NCI-H1092 treated with DMSO at 0.1 percent for 48 hours (cell line): ENCODE measurements at places on chromosomes 16 and 17.

DNA sequence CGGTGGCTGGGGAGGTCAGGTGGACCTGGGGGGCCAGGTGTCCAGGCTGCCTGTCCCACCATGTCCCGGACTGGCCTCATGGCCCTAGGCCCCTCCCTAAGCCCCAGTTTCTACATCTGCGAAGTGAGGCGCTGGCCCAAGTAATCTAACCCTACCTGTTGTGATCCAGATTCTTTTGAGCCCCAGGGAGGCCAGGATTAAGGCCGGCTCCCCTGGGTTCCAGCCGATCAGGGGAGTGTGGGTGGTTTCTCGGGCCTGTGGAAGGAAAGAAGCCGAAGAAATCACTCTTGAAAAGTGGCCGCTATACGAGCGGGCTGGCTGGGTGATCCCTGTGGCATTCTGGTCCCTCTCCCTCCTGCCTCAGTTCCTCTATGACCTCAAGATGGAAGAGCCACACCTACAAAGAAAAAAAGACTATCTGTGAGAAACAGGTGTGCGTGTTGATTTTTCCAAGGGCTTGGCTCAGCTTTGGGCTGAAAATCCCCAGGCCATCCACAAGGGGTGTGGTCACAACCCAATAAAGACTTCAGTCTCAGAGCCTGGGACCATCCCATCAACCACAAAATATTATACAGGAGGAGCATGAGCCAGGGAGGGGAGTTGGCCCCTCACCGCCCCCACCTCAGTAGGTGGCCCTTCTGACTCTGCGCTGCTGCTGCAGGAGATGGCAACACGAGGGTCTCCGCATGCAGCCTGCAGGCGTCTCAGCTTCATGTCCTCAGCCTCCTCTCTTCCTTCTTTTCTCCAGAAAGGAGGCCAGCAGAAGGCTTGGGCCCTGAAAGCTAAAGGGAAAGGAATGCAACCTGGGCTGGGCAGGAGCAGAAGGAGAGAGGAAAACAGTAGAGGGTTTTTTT, 20.3 kb downstream of the GPR142 start:
- DNase-seq: no peak

DNA sequence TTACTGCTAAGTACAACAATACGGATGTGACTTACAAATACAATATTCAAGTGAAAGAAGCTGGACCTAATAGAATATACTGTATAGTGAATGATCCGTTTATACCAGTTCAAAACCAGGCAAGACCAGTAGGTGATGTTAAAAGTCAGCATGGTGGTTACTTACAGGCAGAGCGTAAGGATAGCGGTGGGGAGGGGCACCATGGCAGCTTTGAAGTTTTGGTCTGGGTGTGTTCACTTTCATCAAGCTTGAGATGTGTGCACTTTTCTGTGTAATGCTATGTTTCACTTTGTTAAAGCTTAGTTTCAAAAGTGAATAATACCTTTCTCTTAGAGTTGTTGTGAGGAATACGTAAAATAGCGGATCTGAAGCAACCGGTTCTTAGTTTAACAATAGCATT, 16.5 kb upstream of the SLC35G3 start:
- no peak for DNase-seq

GRCh38 chr16:35795361-35796029, 2336.1 kb downstream of the TP53TG3F start:
- DNase-seq: peak; percentile 15

DNA sequence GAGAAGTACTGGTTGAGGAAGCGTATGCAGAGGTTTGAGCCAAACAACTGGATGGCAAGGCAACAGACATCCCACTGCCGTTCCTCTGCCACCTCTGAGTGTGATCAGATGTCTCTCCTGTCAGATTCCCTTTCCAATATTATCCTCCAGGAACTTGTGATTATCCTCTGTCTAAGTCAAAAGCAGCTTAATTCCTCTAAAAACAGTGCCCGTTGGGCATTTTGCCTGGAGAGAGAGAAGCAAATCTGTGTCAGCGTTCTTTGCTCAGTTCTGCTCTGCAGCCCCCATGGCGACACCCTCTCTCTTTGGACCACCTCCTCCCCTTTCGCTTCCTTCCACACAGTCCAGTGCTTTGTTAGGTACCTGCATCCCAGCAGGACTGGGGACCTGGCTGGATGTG, 56.1 kb upstream of the TBX2 start:
- DNase-seq: no peak

GRCh38 chr16:8474587-8474986, 115.7 kb downstream of the TMEM114 start:
- no peak for DNase-seq

- no peak for DNase-seq
Measured at GRCh38 chr17:34287875-34288274, 2.3 kb downstream of the CCL11 start.

- DNase-seq: peak; percentile 41
Measured at GRCh38 chr16:74667255-74667700, 601 bp upstream of the RFWD3 start.

- no peak for DNase-seq
Measured at GRCh38 chr16:75341564-75342307, 90.3 kb upstream of the BCAR1 start.
